ENCODE measurements at places on chromosomes 2 and 18.

DNA sequence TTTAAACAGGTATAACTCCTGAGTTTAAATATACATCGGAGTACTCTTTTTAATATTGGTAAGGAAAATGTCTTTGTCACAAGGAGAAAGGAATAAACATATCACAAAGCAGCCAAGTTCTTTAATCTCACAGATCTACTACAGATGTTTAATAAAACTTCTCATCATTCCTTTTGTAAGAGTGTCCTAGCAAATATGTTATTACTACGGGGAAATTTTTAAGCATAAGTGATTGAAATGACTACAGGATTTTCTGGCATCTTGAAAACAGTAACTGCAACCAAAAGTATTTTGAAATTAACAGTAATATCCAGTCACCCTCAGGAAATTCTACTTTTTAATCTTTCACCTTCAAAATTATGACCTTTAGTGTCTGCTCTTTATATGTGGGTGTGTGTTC lies 403.1 kb downstream of the IRS1 start:
- no peak for DNase-seq

DNA sequence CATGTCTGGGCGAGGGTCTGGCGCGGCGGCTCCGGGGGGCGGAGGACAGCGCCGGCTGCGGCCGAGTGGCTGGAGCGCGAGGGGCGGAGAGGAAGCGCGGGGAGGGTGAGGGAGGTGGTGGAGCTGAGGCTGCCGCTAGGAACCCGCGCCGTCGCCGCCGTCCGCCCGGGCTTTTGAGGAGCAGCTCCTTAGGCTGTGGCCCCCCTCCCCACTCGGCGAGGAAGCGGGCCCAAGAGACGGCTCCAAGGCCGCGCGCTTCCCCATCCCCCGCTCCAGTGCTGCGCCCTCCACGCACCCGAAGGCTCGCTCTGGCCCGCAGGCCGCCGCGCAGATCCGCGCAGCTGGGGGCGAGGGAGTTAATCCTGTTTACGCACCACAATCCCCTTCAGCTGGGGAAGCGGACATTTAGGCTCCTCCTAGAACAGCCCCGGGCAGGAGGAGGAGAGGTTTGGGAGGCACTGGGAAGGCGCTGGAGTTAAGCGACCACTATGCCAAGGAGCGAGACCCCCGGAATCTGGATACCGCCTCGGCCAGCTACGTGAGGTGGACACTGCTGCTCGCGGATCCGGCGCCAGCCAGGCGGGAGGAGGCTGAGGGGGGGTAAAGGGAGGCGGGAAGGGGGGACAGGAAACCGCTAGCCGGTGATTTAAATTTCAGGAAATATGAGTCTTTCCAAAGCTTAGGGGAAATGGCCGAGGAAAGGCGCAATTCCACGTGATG lies at the start of gene CNRIP1:
CNRIP1 (minus strand) TSS at position 552 of the 720 bp plus-strand sequence; CDS start at position 3, 549 bp downstream.
- DNase-seq = peak; percentile 87

DNA sequence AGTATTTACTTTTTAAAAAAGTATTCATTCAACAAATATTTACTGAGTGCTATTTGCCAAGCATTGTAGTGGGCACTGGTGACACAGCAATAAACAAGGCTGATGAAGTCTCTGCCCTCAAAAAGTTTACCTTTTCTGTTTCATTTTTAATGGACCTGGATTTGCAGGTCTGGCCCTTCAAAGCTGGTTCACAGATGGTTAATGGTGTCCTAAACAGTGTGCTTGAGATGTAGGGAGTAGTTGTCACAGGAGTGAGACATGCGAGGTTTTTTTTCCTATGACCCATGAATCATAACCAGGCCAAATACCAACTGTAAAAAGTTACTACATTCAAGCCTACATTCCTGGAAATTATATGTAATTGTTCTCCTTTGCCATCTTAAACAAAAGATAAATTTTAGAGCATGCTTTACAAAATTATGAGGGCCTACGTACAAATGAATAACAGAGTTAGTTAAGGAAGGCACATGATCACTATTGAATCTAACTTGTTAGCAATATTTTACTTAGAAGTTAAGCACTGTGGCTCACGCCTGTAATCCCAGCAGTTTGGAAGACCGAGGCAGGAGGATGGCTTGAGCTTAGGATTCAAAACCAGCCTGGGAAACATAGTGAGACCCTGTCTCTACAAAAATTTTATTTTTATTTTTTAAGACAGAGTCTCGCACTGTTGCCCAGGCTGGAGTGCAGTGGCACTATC lies 223.9 kb downstream of the MBD5 start:
- DNase-seq = peak; percentile 76

DNA sequence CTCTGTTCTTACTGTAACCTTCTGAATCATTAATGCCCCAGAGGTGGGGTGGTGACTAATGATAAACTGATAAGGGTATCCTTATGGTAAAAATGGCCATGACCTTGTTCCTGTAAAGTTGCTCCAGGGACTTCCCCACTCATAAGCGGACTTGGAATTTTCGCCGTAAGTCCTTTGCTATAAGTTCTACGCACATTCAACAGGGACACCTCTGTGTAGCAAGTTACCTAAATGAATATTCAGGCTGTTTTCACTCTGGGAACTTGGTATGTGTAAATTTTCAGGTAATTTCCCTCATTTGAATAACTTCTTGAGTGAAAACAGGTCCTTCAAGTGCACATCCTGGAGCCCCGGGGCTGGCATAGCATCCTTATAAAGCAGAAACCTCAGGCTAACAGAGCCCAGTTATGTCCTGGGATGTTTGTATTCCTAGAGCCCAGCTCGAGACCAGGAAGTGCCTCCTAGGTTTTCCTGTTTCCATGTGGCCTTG lies 9.4 kb upstream of the AGFG1 start:
- DNase-seq = no peak

GRCh38 chr18:47595831-47596501 lies 334.5 kb downstream of the SMAD2 start:
- DNase-seq = no peak

DNA sequence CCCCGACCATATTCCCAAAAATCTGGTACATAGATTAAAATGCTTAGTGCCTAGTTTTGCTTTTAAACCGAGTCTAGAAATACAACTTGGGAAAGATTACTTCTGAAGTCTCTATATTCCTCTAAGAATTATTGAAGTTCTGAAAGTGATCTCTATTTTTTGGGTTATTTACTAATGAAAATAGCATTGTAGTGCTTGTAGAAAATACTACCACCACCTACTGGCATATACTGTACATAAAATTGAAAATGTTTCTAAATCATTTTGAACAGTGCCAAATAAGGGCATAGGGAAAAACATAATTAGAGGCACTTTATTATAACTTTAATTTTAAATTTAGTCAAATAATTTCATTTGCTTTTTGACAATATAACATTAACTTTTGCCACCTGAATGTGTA lies 1399.6 kb upstream of the ZEB2 start:
- DNase-seq = peak; percentile 12

DNA sequence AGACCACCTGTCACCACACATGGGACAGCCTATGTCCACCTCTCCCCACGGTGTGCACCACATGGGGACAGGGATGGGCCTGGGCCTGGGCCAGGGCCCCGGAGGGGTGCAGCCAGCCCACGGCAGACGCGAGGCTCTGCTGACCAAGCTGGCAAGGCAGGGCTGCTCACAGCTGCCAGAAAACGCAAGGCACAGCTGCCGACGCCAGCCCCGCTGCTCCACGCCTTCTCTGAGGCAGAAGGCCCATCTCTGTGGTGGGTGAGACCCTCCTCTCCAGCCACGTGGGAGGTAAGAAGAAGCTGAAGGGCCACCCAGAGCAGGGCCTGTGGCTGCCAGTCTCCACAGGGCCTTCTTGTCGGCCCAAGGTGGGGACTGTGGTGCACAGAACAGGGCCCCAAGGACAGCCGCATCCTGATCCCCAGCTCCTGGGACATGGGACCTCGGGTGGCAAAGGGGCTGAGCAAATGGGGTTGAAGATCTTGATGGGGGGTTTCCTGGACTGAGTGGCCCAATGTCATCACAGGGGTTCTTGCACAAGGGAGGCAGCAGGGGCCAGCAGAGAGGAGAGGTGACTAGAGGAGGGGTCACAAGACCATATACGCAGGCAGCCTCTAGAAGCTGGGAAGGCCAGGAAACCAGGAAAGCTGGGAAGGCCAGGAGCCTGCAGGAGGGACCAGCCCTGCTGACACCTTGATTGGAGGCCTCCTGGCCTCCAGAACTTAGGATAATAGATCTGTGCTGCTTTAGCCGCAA lies 72.3 kb downstream of the NDUFA10 start:
- no peak for DNase-seq

DNA sequence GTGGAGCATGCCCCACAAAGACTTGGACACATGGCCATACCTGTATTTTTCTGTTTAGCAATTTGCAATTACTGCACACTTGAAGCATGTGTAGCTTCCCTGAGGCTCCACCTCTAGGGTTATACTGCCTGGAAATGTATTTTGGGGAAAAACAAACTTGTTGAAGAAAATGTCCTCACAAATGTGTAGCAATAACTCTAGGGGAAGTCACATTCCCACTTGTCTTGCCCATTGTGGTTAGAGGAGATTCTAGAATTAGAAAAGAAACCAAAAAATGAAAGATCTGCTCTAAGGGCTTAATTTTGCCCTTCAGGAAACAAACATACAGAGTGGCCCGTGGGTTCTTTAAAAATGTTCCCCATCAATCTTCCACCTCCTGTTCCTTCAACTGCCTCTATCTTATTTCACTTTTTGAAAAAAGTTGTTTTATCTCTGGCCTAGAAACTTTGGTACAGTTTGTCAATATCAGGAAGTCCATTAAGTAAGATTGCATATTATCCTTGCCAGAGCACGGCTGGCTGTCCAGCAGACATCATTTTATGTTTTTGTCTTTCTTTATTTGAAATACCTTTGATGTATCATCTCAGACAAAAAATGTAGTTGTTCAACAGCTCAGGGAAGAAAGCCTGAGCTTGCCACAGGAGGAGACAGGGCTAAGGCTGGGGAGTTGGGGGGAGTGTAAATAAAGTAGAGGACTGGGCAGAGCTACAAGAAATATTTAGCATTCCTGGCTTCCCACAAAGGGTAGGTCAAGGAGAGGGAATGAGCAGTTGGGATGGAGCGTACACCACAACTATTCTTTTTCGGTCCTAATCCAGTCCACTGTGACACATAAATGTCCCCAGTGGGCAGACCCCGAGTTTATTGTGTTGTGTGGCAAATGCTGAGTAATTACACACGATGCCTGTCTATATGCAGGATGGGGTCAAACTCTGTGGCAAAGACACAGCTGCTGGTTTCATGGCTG lies 96.8 kb upstream of the CDC42EP3 start:
- DNase-seq = peak; percentile 83

- DNase-seq = no peak
These were observed 9.3 kb downstream of the LDLRAD4 start for GRCh38 chr18:13227910-13228309.

- DNase-seq = no peak
These were observed 61.9 kb upstream of the RIOK3 start for GRCh38 chr18:23391156-23391555.

DNA sequence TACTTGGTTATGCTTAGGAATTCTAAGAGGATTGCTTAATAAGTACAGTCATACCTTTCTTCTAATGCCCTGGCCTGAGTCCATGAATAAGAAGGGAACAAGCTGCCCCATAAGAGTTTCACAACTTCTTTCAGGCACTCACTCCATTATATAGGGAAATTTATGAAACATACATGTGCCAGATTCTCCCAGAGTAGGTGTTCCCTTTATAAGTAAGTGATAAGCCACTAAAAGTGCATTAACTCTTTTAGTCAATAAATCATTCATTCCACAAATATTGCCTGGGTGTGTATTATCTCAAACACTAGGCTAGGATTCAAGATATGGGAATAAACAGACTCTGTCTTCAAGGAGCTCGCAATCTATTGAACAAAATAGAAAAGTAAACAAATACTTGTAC lies 84.5 kb upstream of the RBBP8 start:
- peak; percentile 57 for DNase-seq

- DNase-seq = no peak
These were observed 158.3 kb downstream of the GLI2 start for GRCh38 chr2:120893811-120894584.

- no peak for DNase-seq
These were observed 36.2 kb downstream of the CAPN13 start for GRCh38 chr2:30770816-30771576.

DNA sequence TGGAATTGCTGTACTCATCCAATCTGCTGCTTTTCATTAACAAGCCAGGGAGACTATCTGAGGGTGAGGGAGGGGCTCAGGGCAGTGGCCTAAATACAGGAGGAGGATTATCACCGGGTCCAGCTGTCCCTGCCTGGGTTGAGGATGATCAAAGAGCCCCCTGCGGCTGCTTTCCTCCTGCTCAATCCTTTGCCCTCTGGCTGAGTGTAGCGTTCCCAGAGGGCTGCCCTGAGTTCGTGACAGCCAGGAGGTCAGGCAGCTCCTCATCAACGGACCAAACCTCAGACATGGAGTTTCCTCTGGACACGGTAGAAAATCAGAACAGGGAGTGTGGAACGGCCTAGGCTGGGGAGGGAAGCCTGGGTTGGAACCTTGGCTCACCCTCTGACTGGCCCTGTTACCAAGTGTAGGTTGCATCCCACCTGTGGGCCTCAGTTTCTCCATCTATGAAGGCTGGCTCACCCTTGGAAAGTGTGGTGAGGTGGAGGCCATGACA lies 23.5 kb downstream of the CIB4 start:
- no peak for DNase-seq

DNA sequence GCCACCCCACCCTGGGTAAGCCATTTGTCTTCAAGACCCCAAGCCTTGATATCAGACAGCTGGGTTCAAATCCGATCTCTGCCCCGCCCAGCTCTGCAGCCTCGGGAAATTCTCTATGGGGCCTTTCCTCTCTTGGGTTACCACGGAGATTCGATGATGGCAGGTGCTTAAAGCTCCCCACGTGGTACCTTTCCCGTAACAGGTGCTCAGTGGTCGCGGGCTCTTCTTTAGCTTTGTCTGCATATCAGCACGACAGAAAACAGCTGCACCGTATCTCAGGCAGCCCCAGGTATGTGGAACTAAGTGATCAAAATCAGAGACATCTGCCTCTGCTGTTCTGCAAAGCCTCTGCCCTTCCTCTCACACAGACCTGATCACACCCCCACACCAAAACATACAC lies 37.4 kb downstream of the TTC32 start:
- no peak for DNase-seq

- no peak for DNase-seq
These were observed 243.8 kb downstream of the TSN start for GRCh38 chr2:121999264-121999663.

- DNase-seq = no peak
These were observed 78.2 kb downstream of the CELF4 start for GRCh38 chr18:37487400-37487867.

DNA sequence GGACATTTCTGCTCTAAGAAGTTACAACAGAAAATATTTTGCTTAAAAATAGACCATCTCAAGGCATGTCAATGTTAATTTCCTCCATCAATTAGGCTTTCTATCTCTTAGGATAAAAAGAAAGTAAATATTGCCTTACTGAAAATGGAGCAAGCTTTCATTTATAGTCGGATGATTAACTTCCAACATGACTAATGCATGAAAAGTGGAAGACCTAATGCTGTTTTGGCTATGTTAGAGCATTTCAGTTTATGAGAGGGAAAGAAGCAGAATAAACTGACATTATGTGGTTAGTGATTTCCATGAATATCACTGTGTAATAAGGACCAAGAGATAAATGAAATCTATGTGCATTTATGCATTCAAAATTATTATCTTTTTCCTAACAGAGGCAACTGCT lies 475.2 kb upstream of the UBE2E3 start:
- DNase-seq = no peak
